Stimulated activated CD8-positive, alpha-beta memory T cell treated with anti-CD3 and anti-CD28 coated beads, Interleukin-2, amount 100 ng/mL, for 48 hours (primary cell): ENCODE measurements at places on chromosomes 4 and X.

DNA sequence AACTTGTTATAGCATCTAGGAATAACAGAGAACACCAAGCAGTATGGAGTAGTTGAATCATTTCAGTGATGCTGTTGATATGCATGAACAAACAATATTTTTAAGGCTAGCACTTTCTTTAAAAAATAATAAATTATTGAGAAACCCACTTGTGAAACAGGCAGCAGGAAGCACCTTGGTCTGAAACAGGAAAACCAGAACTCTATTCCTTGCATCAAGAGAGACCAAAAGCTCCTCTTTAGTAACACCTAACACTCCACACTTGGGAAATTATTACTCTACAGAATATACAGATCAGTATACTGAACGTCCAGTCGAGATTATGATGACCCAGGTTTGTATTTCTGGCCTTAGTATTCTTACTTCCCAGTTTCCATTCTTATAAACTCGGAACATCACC, 129.0 kb downstream of the ARAP2 start:
- DNase-seq = no peak

DNA sequence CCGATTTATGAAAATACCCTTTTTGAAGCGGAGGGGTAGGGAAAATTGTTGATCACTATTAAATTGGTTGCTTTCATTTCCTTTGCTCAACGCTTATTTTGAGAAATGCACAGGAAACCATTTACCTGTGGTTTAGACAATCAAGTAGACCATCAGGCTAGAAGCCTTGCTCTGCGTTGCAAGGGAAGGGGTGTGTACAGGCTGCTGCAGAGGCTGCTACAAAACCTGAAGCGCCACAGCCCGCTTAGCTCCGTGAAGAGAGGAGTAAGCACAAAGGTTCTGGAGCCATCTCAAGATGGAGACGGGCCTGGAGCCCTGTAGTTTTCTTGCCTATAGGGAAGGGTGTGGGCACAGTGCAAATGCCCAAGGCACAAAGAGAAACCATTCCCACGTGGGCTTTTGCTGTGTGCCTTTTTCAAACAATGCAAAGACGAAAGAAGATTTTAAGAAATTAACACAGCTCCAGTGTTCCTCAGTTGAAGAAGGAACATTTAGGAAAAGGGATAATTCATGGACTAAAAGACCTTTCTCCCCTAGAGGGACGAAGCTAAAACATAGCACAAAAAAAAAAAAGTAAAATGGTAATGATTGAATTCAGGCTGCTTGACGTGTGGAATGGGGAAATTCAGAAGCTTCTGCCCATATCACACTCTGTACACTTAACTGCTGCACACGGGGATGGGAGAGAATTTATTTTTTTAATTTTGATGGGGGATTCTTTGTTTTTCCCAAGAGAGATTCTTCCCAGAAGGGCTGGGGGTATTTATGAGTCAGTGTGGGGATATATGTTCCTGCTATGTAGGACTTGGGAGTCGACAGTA, 3.5 kb downstream of the TMSB4X start:
- DNase-seq = no peak

GRCh38 chr4:95256108-95256835, 292.5 kb downstream of the UNC5C start:
- DNase-seq = no peak

DNA sequence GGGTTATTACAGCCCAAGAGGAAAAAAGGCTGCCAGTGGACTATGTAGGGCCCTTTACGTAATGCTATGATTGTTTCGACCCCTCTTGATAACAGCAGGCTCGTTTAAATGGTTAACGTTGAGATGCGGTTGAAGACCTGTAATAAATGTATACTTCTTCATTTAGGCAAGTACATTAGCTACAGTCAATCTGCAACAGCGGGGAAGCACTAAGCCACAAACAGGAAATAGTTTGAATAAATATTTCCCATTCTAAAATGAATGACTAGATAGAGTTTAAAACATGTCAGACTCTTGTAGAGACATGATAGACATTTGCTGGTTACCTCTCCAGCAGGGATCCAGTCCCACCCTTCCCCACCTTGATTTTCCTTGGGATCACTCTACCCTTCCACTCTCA, 38.1 kb upstream of the STIM2 start:
- no peak for DNase-seq

DNA sequence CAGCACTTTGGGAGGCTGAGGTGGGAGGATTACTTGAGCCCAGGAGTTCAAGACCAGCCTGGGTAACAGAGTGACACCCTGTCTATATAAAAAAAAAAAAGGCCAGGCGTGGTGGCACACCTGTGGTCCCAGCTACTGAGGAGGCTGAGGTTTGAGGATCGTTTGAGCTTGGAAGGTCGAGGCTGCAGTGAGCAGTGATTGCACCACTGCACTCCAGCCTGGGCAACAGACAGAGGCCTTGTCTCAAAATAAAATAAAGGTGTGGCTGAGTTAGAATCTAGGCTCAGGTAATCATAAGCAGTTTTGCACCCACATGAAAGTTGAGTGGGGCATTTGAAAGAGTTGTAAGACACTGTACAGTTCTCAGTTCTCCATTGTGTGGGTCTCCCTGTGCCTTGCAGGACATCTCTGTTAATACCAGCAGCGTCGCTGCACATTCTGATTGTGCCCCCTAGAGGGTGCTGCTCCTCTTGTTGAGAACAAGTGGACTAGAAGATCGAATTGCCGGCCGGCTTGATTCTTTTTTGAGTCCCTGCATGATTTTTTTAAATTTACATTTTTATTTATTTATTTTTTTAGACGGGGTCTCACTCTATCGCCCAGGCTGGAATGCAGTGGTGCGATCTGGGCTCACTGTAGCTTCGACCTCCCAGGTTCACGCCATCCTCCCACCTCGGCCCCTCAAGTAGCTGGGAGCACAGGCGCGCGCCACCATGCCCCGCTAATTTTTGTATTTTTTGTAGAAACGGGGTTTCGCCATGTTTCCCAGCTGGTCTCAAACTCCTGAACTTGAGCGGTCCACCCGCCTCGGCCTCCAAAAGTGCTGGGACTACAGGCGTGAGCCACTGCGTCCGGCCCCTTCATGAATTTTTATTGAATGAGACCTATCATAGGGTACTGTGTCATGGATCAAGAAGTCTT, 73.6 kb upstream of the RBMX start:
- DNase-seq = peak; percentile 19

GRCh38 chr4:48343035-48343434, 1.7 kb downstream of the SLAIN2 start:
- DNase-seq = no peak

DNA sequence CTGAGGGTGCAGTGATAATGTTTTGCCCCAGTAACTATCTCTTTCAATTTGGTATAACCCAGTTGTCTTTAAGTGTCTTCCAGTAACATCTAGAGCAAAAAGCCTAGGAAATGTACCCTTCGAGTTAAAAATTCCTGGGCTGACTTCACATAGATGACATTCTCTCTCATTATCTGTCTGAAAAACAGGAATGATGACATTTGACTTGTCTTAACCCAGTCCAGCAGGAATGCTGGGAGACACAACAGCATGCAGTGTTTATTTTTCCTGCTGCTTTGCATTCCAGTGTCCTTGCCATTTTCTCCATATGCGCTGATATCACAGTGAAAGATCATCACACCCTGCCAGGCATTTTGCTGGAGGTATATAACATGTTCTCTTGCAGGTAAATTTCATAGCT, 130.0 kb downstream of the SOWAHB start:
- DNase-seq = no peak

DNA sequence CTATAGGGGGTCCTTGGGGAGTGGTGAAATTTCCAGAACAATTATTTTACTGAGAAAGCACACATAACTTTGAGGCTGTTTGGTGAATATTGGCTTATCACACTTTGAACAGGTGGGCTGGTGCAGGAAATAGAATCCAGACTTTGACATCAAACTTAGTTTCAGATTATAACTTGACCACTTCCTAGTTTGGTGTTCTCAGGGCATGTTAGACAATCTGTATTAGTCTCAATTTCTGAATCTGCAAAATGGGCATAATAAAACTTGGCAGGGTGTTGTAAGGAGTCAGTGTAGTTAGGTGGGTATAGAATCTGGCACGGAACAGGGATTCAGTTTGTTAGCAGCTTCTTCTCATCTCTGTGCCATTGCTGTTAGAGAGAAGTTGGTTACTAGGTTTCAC, 43.3 kb upstream of the MBNL3 start:
- no peak for DNase-seq

DNA sequence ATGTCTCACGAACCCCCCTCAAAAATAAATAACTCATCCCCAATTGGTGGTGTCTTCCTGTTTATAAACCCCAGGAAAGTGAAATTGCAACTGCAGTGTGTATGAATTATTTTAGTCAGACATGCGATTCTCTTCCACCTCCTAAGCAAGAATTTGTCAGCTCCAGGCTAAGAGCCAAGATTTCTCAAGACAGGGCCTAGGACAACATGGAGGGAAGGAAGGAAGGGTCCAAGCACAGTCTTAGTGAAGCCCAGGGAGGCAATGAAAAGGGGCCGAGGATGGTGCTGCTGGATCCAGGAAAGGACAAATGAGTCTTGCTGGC, 20.0 kb downstream of the SH3KBP1 start:
- no peak for DNase-seq

- peak; percentile 81 for DNase-seq
Observed at GRCh38 chrX:46446727-46447378, 98.4 kb downstream of the ZNF674 start.
